Hippocampal formation (tissue), 2 donors: ENCODE measurements at places on chromosomes 5 and 9.

DNA sequence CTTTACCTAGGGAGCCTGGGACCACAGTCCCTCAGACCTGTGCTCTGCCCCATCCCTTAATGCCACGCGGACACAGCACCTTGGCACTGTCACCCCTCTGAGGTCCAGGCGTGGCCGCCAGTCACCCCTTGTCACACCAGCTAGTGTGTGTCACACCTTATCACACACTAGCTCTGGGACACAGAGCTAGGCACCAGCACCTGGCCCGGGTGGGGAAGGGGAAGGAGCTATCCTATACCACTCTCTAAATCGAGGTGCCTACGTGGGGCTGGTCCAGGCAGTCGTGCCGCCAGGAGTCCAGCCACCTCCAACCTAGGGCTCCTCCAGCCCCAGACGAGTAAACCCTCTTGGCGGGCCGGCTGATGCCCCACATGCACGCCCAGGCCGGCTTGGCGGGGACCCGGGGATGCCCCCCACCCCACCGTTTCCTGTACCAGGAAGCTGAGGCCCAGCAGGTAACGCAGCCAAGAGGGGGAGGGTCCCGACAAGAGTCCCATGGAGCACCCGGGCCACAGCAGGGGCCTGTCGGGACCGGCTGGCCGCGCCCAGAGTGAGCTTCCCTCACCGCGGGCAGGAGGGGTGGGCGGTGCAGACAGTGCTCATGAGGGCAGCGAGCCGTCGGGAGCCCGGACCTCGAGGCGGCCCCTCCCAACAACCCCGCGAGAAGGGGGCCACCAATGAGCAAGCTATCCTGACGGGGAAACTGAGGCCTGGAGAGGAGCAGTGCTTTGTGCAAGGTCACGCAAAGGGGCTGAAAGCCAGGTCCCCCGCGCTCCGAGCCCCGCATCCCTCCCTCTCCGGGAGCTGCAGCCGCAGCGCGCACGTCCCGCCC is 550 bp downstream of the CORO2A start:
- no peak for DNase-seq

- DNase-seq, result no peak
These were observed 33.4 kb downstream of the TEK start for GRCh38 chr9:27142299-27142930.

DNA sequence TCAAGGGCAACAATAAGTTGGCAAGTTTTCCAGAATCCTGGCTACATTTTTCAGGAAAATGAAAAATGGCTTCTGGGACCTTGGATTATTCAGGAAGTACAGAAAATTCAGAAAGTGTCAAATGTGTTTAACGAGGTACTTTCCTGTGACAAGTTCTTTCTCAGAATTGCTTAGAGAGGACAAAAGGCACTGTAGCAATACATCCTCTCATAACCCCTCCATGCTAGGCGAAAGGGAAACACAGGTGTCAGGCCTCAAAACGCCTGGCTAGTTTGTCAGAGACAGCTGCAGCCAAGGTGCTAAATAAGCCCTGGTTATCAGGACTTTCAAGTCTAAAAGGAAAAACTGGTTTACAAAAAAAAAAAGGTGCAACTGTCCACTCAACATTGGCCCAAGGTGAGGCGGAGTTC is 115.2 kb downstream of the GNAQ start:
- DNase-seq, result no peak

GRCh38 chr9:128092199-128092977 is 24.4 kb downstream of the SLC25A25 start:
- no peak for DNase-seq

GRCh38 chr5:65062469-65063083 is 293.8 kb downstream of the CWC27 start:
- no peak for DNase-seq

DNA sequence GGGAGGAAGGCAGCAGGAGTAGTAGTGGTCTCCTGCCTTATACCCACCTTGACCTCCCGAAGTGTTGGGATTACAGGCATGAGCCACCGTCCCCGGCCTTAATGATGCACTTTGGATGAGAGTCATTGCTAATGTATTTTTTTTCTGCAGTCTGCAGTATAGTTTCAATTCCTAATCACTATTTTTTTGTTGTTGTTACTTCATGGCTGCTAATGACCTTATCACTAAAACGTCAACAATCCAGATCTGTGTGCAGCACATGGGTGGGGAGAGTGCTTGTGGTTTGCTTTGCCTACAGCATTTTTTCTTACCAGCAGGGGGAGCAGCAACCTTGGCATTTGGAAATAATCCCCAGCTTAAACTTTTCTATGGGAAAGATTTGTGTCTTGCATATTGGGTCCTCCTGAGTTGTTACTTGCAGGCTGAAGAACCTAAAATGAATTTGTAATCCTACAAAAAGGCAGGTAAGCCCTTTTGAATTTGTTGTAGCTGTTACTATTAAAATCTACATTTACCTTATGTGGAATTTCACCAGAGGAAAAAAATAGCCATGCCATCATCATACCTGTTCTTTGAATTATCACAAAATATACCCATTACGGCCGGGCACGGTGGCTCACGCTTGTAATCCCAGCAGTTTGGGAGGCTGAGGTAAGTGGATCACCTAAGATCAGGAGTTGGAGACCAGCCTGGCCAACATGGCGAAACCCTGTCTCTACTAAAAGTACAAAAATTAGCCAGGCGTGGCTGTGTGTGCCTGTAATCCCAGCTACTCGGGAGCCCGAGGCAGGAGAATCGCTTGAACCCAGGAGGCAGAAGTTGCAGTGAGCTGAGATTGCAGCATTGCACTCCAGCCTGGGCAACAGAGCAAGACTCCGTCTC is 6.3 kb upstream of the MED7 start:
- DNase-seq, result peak; percentile 41

GRCh38 chr9:69532396-69532795 is 139.8 kb downstream of the APBA1 start:
- DNase-seq, result no peak

GRCh38 chr5:178630475-178630930 is 3.7 kb upstream of the CLK4 start:
- DNase-seq, result no peak

- no peak for DNase-seq
These were observed 26.8 kb upstream of the CSF1R start for GRCh38 chr5:150113047-150113744.

GRCh38 chr9:92723299-92723625 is 41.4 kb downstream of the BICD2 start:
- DNase-seq, result peak; percentile 84

DNA sequence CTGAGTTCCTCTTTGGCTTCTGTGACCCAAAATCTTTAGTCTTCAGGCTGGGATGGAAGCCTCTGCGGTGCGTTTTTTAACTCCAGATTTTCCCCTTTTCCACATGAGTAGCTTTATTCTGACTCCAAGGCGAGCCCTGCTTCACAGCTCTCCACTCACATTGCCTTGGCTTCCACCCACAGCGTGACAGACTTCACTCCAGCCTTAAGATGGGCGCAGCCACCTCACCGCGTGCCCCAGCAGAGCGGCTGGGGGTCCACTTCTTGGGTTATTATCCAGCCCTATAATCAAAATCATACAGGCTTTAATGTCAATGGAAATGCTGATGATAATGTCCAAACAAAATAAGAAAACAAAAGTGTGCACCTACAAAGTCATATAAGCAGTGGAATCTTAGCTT is 1.2 kb downstream of the EXOC3 start:
- no peak for DNase-seq

GRCh38 chr5:131654309-131654708 is 19.3 kb upstream of the RAPGEF6 start:
- DNase-seq, result no peak

DNA sequence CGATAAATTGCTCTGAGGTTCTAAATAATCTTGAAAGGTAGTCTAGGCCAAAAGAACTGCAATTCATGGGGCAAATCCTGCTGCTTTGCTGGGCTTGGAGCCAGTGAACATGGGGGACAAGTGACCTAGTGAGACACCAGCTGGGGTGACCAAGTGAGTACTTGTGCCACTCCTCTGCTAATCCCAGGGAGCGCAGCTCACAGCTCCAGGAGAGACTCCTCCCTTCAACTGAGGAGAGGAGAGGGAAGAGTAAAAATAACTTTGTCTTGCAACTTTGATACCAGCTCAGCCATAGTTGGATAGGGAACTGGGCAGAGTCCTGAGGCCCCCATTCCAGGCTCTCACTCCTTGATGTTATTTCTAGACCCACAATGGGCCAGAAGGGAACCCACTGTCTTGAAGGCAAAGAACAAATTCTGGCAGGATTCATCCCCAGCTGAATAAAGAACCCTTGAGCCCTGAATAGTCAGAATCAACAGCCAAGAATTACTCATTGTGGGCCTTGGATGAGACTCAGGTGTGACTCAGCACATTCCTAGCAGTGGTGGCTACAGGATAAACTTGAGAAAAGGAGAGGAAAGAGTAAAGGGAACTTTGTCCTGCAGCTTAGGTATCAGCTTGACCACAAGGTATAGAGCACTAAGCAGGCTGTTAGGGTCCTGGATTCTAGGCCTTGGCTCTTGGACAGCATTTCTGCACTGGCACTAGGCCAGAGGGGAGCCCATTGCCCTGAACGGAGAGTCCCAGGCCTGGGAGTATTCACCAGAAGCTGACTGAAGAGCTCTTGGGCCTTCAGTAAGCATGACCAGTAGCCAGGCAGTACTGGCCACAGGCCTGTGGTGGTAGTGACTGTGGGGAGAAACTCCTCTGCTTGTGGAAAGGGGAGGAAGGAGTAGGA is 288.3 kb upstream of the CDH18 start:
- DNase-seq, result no peak

- no peak for DNase-seq
These were observed 43.4 kb downstream of the PFDN1 start for GRCh38 chr5:140259500-140259899.

GRCh38 chr9:84652496-84653120 is 16.9 kb upstream of the NTRK2 start:
- DNase-seq, result peak; percentile 29

- no peak for DNase-seq
These were observed 100.9 kb downstream of the PRKACG start for GRCh38 chr9:68913054-68913453.

GRCh38 chr5:158642879-158643278 is 456.8 kb downstream of the EBF1 start:
- no peak for DNase-seq

DNA sequence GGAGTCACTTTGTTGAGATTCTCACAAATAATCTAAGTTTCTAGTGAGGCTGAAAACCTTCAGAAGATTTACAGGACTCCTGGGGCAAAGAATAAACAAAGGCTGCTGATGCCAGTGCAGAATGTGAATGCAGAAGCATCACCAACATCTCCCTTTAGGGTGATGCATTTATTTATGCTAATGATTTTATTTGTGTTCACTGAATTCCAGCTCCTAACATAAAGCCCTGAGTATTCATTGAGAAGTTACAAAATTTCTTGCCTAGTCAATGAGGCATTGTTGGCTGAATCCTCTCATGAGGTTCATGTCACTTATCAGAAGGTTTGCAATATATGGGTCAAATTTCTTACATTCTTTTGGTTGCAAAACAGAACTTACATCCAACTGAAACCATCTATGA is 70.0 kb downstream of the GRIN3A start:
- DNase-seq, result no peak

GRCh38 chr5:155885199-155885598 is 441.8 kb upstream of the SGCD start:
- no peak for DNase-seq
